ENCODE measurements at places on chromosomes 2 and 18.
A peak's percentile ranks its signal among the peaks of the same experiment; 100 is the strongest.

DNA sequence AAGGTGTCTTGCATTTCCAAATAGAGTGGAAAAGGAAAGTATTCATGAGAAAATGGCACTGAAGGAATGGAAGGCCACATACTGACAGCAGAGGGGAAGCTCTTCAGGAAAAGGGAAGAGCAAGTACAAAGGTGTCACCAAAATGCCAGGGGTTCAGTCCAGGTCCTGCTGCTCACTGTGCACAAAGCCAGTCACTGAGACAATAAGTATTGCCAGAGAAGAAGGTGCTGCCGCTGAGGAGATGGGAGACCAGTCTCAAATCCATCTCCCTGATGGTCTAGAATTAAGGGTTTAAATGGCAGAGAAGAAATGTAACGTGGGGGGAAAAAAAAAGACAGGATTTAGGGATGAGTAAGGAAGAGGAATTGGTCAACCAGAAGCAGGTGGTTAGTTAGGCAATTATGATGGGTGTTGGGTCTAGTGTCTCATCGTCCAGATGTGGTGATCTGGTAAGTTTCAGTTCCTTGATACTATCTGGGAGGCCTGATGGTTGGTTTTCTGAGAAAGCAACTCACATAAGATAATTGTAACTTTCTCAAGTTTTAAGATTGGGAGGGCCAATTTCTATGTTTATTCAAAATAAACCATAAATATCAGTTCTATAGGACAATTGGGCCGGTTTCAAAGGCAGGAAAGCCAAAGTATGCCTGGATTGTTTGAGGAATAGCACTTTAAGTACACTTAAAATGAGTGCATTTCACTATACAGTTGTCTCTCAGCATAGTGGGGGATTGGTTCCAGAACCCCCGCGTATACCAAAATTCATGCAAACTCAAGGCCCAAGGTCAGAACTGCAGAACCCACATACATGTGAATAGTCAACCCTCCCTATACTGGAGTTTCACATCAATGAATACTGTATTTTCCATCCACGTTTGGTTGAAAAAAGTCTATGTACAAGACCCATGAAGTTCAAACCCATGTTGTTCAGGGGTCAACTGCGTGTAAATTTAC is 109.1 kb upstream of the DNAJC10 start:
- no peak for DNase-seq

DNA sequence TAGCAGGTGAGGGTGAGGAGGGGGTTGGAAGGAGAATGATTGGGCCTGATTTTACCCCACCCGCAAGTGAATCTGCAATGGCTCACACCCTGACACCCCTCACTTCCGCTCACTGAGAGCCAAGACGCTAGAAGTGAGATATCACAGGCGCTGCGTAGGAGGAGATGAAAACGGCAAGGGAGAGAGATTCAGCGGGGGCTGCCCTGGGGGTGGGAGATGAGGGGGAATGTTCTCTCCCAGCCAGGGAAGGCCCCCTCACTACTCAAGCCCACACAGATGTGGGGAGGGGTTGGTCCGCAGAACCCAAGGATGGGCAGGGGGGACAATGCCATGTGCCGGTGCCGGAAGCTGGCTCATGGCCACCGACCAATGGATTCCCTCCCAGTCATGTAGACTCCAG is 32.9 kb downstream of the LOXHD1 start:
- DNase-seq: no peak

- DNase-seq: no peak
These were observed 150.4 kb downstream of the HDAC4 start for GRCh38 chr2:239250216-239251081.

DNA sequence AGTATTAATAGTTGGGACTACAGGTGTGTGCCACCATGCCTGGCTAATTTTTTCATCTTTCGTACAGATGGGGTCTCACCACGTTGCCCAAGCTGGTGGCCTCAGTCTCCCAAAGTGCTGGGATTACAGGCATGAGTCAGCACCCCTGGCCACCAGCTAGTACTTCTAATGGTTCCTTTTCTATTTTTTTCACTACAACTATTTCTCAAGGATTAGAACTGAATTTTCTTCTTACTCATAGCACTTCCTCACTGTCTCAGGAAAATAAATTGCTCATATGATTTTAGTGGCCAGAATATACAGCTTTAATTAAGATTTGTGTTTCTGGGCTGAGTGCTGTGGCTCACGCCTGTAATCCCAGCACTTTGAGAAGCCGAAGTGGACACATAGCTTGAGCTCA is 43.2 kb upstream of the SOS1 start:
- DNase-seq: no peak

GRCh38 chr2:66854298-66854697 is 419.4 kb downstream of the MEIS1 start:
- no peak for DNase-seq

- DNase-seq: no peak
These were observed 21.7 kb downstream of the MIB1 start for GRCh38 chr18:21762181-21762772.

GRCh38 chr2:45957533-45958227 is 306.2 kb downstream of the PRKCE start:
- DNase-seq: no peak

- DNase-seq: no peak
These were observed 394.1 kb upstream of the ATP5MC3 start for GRCh38 chr2:175575346-175576258.

GRCh38 chr2:106106622-106107508 is 87.2 kb downstream of the UXS1 start:
- no peak for DNase-seq

GRCh38 chr2:127158614-127159290 is 51.8 kb upstream of the BIN1 start:
- no peak for DNase-seq

DNA sequence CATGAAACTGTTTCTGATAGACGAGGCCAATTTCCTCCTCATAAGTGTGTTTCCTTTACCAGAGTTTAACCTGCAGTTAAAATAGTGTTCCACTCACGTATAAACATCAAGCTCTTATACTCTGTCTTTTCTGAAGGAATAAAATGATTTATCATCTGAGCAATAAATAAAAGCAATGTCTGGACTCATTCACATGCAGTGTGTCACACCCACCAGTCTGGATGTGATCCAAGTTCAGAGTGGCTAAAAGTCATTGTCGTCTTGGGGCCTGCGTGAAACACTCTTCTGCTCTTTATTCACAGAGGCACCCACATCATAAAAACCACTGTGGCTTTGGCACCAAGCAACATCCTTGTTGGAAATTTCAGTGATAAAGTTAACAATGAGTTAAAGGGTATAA is 19.5 kb upstream of the SLC9A4 start:
- no peak for DNase-seq

DNA sequence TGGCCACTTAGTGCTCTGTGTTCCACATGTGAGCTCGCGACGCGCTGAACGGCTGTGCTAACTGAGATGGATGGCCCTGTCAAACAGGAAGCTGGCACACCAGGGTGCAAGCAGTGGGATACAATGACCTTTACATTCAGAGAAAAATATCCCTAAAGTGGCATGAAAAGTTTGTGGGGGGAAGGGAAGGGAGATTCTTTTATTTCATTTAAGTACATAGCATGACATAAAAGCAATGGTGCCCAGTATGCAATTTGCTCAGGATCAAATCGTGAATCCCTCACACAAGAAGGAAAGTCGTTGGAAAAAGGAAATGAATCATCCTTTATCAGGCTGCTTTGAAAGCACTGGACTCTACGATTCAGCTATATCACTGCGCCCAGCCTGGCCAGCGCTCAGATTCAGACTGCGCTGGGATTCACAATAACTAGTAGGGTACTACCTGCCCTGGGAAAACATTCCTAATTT is 26.0 kb downstream of the SATB2 start:
- peak; percentile 57 for DNase-seq

DNA sequence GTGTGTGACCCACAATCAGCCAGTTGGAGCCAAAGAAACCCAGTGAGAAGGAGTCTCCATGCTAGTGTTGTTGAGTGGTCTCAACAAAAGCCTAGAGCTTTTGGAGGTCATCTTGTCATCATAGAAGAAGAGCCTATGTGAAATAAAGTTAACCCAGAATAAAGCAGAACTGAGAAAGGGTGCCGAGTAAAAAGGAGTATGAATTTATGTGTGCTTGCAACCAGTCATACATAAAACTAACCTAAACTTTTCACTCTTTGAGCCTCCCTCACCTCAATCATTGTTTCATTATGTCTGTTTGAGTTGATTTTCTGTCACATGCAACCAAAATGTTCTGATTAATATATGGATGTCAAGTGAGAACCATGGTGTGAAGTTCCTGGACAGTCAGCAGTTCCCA is 599.3 kb upstream of the ZEB2 start:
- no peak for DNase-seq

DNA sequence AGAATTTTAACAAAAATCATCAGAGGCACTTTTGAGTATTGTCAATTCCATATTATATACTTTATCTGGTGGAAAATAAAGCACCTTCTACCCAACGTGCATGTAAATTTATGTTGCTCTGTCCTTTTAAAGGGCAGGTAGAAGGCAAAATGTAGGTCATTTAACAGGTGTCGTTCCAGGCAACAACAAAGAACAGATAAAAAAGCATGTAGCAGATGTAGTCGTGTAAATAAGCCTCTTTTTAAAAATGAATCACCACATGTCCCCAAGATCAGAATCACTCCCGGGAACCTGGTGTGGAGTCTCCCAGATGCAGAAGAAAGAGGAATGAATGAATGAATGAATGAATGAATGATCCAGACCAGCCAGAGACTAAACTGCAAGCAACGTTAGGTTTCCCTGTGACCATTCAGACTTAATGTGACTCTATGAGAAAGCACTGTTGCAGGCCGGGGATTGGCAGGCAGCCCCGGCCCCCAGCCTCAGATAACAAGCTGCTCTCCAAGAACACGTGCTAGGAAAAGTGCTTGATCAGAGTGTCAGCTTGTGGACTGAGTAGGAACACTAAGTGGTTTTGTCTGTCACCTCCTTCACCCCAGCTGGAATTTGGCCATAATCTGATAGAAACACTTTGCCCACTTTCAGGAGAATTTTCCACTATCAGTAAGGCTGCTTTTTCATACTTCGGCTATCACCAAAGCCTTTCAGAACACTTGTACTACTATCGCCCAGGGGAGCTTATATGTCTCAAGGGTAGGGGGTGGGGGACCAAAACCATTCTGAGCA is 100.6 kb downstream of the CDK15 start:
- DNase-seq: no peak

- DNase-seq: peak; percentile 4
These were observed 42.3 kb upstream of the MYO1B start for GRCh38 chr2:191202881-191203397.

GRCh38 chr2:152097290-152097800 is 1.5 kb downstream of the CACNB4 start:
- DNase-seq: no peak

- no peak for DNase-seq
These were observed 56.0 kb upstream of the SLC14A2 start for GRCh38 chr18:45559258-45559657.

GRCh38 chr2:104938231-104938941 is 84.5 kb downstream of the POU3F3 start:
- no peak for DNase-seq

- DNase-seq: no peak
These were observed 51.2 kb downstream of the SLC4A5 start for GRCh38 chr2:74291886-74292621.

GRCh38 chr2:16725549-16725948 is 59.9 kb upstream of the CYRIA start:
- no peak for DNase-seq

- DNase-seq: no peak
These were observed 247.5 kb downstream of the NBAS start for GRCh38 chr2:15313657-15314056.

DNA sequence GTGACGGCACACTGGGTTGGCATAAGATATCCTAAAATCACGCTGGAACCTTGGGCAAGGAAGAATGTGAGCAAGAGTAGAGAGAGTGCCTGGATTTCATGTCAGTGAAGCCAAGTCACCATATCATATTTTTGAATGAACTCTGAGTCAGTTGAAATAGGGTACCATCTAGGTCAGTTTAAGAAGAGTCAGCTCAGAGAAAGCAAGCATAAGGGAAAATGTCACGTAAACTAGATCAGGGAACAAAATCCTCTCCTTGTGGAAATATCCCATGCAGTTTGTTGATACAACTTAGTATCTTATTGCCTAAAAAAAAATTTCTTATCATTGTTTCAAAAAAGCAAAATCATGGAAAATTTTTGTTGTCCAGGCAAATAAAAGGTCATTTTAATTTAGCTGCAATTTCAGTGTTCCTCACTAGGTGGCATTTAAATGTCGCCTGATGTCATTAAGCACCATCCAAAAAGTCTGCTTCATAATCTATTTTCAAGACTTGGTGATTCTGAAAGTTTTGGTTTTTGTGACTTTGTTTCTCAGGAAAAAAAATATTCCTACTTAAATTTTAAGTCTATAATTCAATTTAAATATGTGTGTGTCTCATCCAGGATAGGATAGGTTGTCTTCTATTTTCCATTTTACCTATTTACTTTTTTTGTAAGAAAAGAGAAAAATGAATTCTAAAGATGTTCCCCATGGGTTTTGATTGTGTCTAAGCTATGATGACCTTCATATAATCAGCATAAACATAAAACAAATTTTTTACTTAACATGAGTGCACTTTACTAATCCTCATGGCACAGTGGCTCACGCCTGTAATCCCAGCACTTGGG is 19.6 kb downstream of the RSAD2 start:
- DNase-seq: peak; percentile 44

DNA sequence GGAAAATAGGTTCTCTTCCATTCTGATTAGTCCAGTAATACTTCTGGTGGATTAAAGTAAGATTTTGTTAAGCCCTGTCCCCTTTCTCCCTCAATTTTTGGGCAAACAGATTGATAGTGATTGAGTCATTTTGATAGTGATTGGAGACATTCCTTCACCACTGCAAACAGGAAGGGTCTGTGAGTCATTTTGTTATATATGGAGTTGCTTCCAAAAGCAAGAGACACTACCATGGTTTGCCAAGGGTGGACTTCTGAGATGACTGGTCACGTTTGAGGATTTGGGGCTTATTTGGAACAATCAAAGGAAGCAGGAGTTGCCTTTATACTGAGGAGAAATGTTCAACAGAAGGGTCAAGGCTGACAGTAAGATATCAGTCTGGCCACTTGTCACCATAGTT is 249.9 kb downstream of the PARD3B start:
- peak; percentile 90 for DNase-seq

- DNase-seq: no peak
These were observed 28.9 kb upstream of the TOGARAM2 start for GRCh38 chr2:28951910-28952835.

GRCh38 chr2:171578127-171578803 is 56.0 kb downstream of the CYBRD1 start:
- no peak for DNase-seq

- no peak for DNase-seq
These were observed 369.2 kb downstream of the GALNT13 start for GRCh38 chr2:154240921-154241379.

GRCh38 chr18:56189615-56190014 is 448.8 kb downstream of the TXNL1 start:
- no peak for DNase-seq

GRCh38 chr2:70360661-70361270 is 58.9 kb upstream of the FAM136A start:
- no peak for DNase-seq

DNA sequence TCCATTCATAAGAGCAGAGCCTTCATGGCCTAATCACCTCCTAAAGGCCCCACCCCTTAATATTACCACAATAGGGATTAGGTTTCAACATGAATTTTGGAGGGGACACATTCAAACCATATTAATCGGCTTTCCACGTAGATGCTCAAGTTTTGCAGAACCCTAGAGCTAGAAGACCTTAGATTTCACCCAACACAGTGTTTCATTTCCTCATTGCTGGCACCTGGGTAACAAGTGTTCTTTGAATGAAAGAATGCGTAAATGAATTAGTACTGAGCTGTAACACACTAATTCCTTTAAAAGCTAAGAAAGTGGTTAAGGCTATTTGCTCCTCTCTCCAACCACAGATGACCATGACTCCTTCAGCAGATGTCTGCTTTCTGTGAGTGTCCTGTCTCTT is 252.5 kb downstream of the SMAD2 start:
- DNase-seq: no peak

GRCh38 chr2:47664817-47665216 is 118.1 kb upstream of the MSH6 start:
- no peak for DNase-seq

All from kidney capillary endothelial cell (primary cell).